ENCODE measurements at places on chromosomes 12 and 14. TPM values are rescaled to one million over a fixed set of nuclear protein-coding genes. Genes with fewer than 3 reads are reported as not detected.
A peak's percentile ranks its signal among the peaks of the same experiment; 100 is the strongest.

DNA sequence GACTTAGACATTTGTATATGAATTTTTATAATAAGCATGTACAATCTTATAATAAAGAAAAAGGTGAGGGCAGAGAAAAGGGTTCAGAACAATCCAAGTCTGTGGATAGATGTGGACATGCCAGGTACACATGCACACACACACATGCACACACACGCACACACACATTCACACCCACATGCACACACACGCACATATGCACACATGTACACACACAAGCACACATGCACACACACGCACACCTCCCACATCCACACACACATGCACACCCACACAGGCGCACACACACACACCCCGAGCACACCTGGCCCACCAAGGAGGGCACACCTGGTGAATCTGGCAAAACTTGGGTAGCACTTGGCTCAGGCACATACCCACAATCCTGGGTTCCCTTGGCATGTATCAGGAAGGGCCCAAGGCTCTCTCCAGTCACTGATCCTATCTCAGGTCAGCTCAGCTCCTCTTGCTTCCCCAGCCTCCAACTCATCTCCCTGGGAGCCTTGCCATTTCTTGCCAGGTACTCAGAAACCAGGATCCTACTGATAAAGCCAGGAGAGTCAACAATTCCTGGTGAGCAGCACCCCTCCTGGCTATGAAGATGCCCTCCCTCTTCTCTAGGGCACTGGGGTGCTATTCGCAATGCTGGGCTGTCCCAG lies 18.6 kb upstream of the TMEM106C start:
- DNase-seq = no peak

DNA sequence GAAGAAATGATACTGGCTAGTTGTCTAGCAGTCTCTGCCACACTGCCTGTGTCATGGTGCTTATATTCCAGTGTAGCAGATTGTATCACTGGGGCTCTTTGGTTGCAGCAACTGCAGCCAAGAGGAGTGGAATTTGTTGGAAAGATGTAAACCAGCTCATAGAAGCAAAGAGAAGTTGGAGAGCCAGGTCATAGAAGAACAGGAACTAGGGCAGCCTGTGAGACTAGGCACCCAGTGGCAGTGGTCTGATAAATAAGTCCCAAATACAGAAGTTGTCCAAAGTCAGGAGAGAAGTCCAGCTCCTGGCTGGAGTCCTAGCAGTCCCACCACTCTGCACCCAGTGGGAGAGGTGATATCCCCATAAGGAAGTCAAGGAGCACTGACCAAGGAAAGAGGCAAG lies 172.5 kb upstream of the ARID2 start:
- no peak for DNase-seq

GRCh38 chr14:89578156-89578555 lies 161.1 kb upstream of the FOXN3 start:
- DNase-seq = no peak

DNA sequence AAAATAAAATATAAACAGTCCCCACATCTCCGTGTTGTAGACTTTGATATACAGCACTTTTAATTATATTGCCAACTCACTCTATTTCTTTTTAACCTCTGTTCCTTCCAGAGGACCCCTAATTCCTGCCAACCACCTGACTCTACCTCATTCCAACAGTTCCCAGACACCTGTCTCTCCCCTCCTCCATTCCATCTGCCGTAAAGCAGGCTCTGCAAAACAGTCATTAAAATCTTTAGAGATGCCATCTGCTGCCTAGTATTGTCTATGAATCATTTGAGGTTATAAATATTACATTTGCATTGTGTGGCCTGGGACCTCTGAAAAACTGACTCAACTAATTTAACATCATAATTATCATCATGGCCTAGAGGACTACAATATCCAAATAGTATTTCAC lies 148.8 kb upstream of the DCN start:
- no peak for DNase-seq

GRCh38 chr14:38505973-38506249 lies 250.0 kb upstream of the CLEC14A start:
- no peak for DNase-seq

- no peak for DNase-seq
Observed at GRCh38 chr14:87205811-87206210, 787.2 kb downstream of the GALC start.

- DNase-seq = no peak
Observed at GRCh38 chr12:6235499-6235898, 35.3 kb downstream of the CD9 start.

- no peak for DNase-seq
Observed at GRCh38 chr12:124172636-124173035, 122.3 kb upstream of the RFLNA start.

DNA sequence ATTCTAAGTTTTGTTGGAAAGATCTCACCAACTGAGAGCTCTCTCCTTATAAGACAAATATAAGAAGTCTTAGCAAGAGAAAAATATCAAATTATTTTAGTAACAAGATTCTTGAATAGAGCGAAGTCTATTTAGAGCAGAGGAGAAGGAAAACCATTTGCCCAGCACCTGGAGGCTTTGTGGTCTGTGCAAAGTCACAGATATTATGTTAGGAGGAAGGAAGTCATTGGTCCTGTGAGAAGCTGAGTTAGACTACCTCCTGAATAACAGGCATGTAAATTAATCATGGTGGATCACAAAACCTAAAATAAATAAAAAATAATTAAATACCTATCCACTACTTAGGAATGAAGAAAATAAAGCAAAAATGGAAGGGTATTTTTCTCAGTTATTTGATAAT lies 38.4 kb upstream of the ATXN7L3B start:
- DNase-seq = no peak

- DNase-seq = no peak
Observed at GRCh38 chr14:23297611-23298277, 4.9 kb downstream of the PPP1R3E start.

- no peak for DNase-seq
Observed at GRCh38 chr12:63124778-63125177, 26.2 kb downstream of the AVPR1A start.

DNA sequence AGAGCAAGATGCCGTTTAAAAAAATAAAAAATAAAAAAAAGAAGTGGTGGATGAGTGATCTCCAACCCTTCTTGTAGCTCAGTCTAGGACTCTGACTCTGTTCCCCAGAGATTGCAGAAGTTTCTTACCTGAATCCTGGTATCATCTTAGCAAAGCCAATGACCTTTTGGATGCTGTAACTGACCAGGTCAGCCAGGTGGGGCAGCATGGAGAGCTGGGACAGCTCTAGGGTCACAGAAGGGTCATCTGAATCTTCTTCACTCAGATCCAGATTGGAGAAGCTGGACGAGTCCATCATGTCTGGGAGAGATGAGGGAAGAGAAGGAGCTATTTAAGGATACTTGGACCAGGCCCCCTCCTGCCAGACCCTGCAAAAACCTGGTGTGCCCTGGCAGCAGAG lies 35.8 kb upstream of the HDAC7 start:
- no peak for DNase-seq

DNA sequence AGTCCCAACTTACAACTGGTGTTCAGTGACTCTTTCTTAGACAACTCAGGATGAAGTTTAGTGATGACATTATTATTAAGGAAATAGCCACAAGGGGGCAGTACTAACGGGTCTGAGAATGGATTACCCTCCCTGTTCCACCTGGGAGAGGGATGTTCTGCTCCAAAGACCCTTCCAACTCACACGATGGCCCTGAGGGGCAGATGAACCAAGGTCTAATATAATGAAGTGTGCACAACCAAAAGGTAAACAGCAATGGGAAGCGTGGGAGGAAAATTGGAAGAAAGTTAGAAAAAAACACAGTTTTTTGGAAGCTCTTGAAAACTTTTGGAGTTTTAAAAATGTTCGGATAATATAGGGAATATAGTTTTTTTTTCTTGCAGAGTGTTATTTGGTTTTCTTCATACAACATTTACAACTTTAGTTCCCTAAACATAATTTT lies 24.0 kb downstream of the FGF6 start:
- DNase-seq = peak; percentile 16

- no peak for DNase-seq
Observed at GRCh38 chr14:86013641-86014040, 483.7 kb downstream of the FLRT2 start.

Gene INHBE
- 1.5 TPM for total RNA-seq

Gene SYT10
- total RNA-seq = not detected

Gene CD163L1
- total RNA-seq = not detected

Gene RPL10L
- not detected for total RNA-seq

Gene SLC5A8
- not detected for total RNA-seq

Gene GPD1
- total RNA-seq = 0.37 TPM

Gene TAS2R7
- not detected for total RNA-seq

Gene DPF3
- 0.25 TPM for total RNA-seq

Gene SIRT4
- total RNA-seq = 4.0 TPM

Gene ISM2
- 0.41 TPM for total RNA-seq
